NCI-H146 (cell line): ENCODE measurements at places on chromosomes 6 and 20.

GRCh38 chr6:43173591-43174262 is 2.7 kb downstream of the SRF start:
- DNase-seq, result no peak

DNA sequence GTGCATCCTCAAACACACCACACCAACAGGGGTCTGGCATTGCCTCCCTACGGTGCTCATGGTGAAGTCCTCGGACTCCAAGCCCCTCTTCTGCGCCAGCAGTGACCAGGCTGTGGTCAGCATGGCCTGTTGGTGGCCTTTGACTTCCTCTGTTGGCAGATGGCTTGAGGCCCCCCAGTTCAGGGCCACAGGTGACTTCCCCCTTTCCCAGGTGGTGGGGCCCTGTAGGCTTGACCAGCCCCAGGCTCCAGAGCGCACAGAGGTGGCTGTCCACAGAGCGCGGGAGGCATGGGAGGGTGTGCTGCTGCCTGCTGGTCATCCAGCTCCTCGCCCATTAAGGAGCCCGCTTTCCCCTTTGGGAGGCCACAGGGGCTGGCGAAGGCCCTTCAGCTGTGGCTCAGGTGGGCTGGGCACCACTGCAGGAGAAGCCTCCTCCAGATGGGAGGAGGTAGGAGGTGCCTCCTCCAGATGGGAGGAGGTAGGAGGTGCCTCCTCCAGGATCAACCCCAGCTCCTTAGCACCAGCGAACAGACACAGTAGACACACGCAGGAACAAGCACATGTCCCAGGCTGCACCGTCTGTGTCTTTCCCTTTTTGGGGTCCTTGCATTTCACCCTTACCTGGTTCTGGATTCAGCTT is 52.1 kb upstream of the BHLHE23 start:
- DNase-seq, result no peak

- DNase-seq, result no peak
These were observed 386.5 kb upstream of the ID4 start for GRCh38 chr6:19450651-19451050.

GRCh38 chr20:52974179-52974594 is 2.0 kb downstream of the TSHZ2 start:
- peak; percentile 32 for DNase-seq

DNA sequence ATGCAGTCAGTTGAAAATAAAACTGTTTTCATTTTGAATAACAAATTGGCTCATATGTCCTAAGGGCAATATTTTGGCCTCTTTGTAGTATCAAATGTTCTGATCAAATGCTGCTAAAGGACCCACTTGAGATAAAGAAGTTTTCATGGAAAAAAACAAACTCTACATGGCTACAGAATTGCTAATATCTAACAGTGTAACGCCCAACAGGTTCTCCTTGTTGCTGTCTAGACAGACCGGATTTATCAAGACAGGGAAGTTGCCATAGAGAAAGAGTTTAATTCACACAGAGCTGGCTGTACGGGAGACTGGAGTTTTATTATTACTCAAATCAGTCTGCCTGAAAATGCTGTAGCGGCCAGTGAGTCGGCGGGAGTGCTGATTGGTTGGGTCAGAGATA is 19.4 kb upstream of the MAN1A1 start:
- DNase-seq, result no peak

- DNase-seq, result no peak
These were observed 20.0 kb upstream of the TMEM14A start for GRCh38 chr6:52650941-52651340.

DNA sequence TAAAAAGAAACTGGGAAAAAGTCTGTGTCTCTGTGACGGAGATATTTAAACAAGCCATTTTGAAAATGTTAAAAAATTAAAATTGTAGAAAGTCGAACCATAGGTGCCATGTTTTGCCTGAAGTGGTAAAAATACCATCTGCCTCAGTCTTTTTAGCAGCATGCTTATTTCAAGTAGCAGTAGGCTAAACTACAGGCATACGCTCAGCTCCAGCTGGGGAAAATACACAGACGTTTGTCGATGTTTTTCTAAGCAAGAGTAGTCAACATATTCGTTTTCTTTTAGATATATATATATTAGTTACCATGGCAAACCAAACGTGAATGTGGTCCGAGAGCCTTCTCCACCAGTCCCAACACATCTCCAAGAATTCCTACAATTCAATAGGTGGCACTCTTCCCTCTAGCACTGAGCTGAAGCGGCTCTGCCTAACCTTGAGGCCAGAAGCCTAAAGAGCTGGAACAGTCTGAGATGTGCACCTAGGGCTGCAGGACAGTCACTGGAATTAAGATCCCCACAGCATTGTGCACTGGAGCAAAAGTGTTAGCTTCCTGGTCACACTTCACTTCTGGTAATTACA is 70.2 kb upstream of the BEND3 start:
- DNase-seq, result peak; percentile 58

DNA sequence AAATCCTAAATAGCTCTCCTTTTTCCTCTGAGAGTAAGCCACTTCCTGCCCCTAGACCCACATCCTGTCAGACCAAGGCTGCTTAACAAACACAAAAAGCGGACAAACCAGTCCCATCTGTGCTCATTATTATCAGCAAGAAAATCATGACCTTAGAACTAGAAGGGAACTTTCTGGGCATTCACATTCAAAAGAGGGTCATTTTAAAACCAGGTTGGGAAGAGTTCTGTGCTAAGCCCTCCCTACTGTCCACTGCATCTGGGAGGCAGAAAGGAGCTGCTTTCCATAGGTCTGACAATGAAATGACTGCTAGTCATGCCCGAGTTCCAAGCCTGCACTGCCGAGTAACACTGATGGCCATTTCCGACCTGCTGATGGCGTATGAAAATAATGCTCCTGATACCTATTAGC is 15.4 kb downstream of the EZR start:
- no peak for DNase-seq

- no peak for DNase-seq
These were observed 39.6 kb downstream of the JAG1 start for GRCh38 chr20:10634211-10634610.

- no peak for DNase-seq
These were observed 10.0 kb upstream of the POU5F1 start for GRCh38 chr6:31180500-31180899.

- DNase-seq, result peak; percentile 74
These were observed at the start of gene PRDM1 for GRCh38 chr6:106085984-106086813. Gene PRDM1, plus strand, starts transcription at chr6:106086336. Its CDS starts 218 bp downstream, at chr6:106086554.

DNA sequence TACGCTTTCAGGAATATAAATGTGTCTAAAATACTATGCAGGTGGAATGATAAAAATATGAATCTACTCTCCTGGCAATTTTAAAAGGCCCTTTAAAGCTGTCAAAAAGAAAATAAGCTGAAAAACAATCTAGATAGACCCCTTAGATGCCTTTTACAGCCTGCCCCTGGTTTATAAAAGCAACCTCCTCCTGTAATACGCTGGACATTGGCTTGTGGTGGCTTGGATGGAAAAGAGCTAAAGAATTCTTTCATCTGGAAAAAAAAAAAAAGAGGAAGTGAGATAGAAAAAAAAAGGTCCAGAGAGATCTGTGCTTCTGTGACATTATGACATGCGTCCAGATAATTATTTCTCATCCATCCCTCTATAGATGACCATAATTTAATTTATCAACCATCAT is 115.9 kb upstream of the NRSN1 start:
- peak; percentile 24 for DNase-seq

DNA sequence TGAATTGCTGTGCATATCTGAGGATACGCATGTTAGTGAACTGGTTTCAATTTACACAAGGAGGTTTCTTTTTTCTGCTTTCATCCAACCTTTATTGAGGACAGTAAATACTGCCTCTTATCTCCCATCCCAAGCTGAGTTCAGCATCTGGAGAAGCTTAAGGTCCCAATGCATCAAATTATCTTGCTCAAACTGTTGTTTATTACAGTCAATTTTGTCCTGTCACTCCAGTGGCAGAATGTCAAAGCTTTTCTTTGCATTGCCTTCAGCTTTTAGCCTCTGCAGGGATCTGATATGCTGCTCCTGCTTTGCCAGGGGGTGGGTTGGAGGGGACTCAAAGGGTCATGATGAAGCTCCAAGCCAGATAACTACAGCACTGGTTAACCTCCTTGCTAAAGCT is 435.4 kb upstream of the SOX4 start:
- DNase-seq, result no peak

DNA sequence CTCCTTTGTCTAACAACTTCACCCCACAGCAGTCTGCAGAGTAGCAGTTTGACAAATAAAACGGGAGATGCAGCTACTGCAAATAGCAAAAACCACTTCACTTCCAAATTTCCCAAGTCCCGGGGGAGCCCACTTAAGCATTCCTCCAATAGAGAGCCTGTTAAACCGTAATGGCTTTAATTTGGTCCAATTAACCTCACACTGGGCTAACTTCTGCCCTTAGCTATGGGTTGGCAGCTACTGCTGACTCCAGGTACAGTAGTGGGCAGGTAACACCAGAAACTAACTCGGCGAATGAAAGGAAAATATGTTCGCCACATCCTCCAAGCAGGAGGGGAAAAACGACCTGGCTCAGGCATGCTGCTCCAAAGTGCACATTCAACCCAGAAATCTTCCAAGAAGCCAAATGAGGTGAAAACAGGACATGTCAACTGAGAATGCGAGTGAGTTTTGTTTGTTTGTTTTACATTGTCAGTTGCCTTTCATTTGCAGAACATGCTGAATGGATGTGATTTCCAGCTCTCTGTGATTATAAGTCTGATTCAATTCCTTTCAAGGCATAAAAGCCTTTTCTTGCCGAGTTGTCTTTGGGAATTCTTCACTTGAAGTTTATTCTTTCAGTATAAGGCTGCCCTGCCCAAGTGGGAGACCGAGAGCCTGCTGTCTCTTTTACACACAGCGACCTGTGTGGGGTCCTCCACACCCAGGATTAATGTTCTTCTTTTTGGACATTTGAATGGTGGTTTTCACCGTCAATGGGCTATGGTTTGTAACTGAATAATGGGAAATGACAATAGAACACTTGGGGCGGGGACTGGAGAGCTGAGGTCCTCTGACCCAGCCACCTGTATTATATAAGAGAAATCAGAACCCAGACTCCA is 117.3 kb upstream of the ARMC2 start:
- peak; percentile 41 for DNase-seq

GRCh38 chr20:61918548-61918947 is 147.1 kb downstream of the TAF4 start:
- DNase-seq, result no peak

DNA sequence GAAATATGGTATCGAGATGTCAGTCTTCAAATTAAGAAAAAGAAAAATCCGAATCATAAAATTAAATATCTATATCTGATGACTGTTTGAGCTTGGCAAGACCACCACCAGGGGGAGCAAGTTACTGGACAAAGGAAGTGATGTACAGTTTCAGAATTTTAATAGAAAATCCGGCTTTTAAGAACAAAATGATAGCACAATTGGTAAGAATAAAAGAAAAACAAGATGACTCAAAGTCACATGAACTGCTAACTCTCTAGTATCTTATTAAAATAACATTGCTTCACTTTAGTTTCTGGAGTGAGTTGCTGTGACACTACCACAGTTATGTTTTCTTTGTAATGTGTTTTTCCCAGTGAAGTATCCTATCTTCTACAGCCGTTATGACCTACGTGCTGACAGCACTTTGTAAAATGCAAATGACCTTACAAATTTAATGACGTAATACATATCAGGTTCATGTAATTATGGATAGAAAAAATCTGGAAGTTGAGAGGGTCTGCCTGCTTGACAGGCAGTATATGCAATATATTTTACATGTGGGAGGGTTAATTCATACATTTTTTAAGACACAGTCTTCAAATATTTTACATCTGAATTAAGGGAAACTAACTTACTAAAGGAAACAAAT is 405.3 kb upstream of the HS3ST5 start:
- DNase-seq, result peak; percentile 42

DNA sequence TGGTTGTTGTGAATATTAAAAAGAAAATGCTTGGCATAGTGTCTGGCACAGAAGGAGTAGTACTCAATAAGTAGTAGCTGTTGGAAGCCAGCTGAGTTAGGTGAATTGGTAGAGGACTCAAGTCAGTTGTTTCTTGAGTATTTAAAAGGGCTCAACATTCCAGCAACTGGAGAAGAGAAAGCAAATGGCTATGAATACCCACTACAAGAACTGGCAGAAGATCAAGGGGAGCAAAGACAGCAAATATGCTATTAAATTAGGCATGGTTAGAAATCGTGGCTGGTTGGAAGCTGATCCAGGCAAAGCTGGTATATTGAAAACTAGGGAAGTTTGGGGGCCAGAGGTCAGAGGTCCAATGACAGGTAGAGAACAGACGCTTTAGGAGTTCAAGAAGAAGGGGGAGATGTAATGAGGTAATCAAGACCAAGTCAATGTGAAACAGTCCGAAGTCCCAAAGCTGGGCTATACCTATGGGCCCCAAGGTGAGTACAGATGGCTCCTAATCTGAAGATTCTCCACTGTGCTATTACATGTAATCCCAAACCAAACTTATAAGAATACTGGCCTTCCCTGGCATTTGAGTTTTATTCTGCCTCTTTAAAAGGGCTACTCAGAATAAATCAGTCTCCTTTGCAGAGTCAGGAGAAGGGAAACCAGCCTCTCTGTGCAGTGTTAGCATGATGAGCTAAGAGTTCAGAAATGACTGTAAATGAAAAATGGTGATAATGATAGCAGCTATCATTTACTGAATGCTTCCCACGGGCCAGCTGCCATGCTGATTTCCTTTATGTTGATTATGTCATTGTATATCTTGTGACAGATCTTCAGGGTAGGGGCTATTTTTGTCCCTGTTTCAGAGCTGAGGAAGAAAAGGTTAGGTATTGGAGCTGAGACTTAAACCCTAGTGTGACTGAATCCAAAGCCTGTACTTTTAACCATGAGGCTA is 122.3 kb downstream of the ANKS1A start:
- peak; percentile 5 for DNase-seq

- DNase-seq, result no peak
These were observed 277.1 kb upstream of the ECI2 start for GRCh38 chr6:4412488-4412887.

- no peak for DNase-seq
These were observed 223.6 kb upstream of the PREP start for GRCh38 chr6:105626295-105627158.

GRCh38 chr6:137839076-137839475 is 28.0 kb upstream of the TNFAIP3 start:
- DNase-seq, result no peak

GRCh38 chr20:37285664-37286374 is 3.6 kb upstream of the MANBAL start:
- no peak for DNase-seq

DNA sequence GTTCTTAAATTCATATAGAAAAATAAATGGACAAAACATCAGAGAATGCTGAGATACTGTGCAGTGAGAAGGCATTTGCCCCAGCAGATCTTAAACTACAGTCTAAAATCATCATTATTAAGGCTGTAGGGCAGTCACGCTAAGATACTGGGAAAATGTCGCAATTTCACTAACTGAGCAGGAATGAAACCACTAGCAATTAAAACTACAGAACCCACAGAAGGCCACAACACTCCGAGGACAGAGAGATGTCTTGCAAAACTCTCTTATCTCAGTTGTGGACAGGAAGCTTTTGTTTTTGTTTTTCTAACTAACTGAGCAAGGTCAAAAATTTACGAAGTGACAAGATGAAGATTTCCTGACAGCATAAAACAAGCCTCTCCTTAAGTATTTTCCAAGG is 18.2 kb downstream of the GNAS-AS1 start:
- no peak for DNase-seq
